ENCODE measurements at places on chromosomes 12 and 14.

- DNase-seq: peak; percentile 69
These were observed 3.5 kb upstream of the TSPAN9 start for GRCh38 chr12:3073438-3074250.

DNA sequence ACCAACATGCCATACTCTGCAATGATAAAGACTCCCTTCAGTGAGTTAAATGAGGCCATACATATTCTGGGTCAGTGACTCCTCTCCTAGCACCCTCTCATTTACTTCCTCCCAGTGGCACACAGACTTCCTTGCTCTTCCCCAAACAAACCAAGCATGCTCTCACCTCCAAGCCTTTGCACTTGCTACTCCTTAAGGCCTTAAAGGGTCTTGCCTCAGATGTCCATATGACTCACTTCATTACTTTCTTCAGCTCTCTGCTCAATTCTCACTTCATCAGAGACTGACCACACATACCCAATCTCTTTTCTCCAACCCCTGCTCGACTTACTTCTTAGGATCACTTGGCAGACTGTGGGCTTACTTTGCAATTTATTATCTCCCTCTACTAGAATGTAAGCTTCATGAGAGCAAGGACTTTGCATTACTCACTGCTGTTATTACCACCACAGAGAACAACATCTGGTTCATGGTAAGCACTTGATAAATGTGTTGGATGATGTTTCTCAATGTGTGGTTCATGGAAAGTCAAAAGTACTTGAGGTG lies 22.8 kb downstream of the DDX24 start:
- DNase-seq: no peak

GRCh38 chr12:122350141-122350848 lies 72.2 kb downstream of the CLIP1 start:
- DNase-seq: no peak

- no peak for DNase-seq
These were observed 230.2 kb upstream of the NAV3 start for GRCh38 chr12:77600468-77600843.

DNA sequence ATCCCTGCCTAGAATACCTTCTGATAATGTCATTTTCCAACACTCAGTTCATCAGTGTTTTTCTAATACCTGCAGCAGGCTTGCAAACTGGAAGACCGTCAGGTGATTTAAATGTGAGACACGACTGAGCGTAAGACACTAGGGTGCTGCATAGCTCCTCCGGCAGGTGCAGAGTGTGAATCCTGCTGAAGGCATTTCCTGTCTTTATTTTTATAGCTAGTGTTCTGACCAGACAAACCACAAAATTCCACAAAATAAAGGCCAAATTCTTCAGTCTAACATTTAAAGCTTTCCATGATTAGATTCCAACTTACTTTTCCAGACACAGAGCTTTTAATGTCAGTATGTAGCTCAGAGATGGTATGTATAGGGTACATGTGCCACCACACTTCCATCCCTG lies 70.7 kb downstream of the BBS10 start:
- DNase-seq: no peak

DNA sequence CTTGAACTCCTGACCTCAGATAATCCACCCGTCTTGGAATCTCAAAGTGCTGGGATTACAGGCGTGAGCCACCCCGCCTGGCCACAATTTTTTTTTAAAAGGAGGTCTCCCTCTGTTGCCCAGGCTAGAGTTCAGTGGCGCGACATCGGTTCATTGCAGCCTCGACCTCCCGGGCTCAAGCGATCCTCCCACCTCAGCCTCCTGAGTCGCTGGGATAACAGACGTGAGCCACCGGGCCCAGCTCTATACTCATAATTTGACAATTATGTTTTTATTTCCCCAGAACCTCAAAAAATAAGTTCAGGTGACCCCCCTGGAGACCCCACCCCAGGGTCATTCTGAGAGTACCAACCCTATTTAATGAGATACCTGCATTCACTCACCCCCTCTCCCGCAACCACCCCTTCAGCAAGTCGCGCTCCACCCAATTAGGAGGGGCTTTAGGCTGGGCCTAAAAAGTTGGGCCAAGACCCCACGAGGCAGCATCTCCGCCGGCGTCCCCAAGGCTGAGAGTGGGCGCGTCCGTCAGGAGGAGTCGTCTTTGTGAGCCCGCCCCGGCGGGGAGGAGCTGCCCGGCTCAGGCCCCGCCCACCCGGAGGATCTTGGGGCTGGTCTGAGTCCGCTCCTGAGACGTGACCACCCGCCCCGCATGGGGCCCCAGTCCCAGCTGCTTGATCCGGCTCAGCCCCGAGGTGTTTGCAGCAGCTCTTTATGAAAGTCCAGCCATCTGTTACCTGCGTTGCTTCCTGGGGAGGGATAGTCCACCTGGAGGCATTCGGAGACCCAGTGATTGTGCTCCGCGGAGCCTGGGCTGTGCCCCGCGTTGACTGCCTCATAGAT lies at the start of gene ANKRD33:
Gene ANKRD33, plus strand, starts transcription at position 628 of the 840 bp plus-strand sequence. Its CDS starts 84 bp downstream, at position 712.
- no peak for DNase-seq

DNA sequence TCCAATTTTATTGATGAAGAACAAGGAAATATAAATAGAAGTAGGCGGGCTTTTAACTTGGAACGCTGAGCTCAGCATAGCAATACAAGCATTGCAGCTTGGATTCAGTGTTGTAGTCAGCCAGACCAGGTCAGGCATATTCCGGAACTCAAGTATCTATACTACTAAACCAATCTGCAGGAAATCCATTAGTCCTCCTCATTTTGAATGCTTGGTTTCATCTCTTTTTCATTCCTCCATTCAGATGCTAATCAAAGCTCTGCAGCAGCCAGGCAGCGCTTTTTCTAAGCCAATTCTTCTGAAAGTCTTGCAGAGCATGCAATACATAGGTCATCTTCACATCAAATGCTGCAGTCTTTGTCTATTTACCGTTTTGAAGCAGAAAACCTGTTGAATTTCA lies 49.0 kb downstream of the KIF21A start:
- no peak for DNase-seq
